Activated T-cell treated with anti-CD3 and anti-CD28 coated beads for 24 hours (primary cell): ENCODE measurements at places on chromosomes 16 and 17.

GRCh38 chr17:72631949-72632684 is 460.4 kb downstream of the SLC39A11 start:
- no peak for DNase-seq

GRCh38 chr16:73067671-73068540 is 20.0 kb upstream of the ZFHX3 start:
- DNase-seq: no peak

- no peak for DNase-seq
Observed at GRCh38 chr16:9527976-9528375, 436.5 kb downstream of the HAPSTR1 start.

DNA sequence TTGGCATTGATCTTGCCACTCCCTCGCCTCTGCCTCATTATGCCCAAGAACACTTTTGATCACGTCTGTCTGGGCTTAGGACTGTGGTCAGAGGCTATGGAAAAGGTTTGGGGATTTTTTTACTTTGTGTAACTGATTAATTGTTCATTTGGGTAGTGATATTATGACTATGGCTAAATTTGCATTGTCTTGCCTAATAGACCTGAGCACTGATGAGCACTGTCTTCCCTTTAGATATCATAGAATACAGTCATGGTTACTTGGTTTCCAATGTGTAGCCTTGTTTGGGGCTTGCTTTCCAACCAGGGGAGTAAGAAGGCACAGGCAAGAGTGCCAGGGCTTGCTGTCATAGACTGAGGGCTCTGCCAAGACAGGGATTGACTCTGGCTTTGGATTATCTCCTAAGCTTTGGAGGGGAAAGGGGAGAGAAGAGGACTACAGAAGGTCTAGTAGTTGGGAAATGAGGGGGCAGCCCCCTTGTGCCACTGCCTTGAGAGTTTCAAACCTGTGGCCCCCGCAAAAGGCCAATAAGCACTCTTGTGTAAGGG is 13.7 kb downstream of the LIMD2 start:
- no peak for DNase-seq

- no peak for DNase-seq
Observed at GRCh38 chr17:56350592-56350991, 197.3 kb downstream of the ANKFN1 start.

DNA sequence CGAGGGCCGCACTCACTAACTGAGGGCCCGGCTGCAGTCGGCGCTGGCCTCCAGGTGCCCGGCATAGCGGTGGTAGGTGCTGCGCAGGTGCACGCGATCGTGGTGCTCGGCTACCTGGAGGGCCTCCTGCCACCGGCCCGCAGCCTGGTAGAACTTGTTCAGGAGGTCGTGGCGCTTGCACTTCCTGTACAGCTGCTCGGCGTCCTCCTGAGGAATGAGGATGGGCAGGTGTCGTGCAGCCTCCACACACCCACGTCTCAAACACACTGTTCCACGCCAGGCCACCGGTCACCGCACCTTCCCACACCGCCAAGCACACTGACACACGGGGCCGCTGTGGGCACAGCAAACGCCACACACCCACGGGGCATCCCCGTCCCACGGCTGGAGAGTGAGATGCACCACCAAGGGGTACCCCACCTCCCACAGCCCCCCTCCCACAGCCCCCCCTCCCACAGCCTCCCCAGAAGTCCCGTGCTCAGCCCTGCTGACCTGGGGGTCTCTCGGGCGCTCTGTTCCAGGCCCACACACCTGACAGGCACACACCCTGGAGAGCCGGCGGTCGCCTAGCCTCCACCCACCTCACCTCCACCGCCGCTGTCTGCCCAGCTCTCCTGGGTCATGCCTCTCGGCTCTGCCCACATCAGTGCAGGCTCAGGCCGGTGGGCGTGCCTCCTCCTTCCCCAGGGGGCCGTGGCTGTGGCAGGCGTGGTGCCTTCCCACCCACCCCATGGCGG is 7.4 kb upstream of the TMEM204 start:
- no peak for DNase-seq

- peak; percentile 40 for DNase-seq
Observed at GRCh38 chr17:60435244-60436167, 13.2 kb downstream of the CHCT1 start.

- no peak for DNase-seq
Observed at GRCh38 chr17:17028059-17028877, 14.0 kb upstream of the MPRIP start.

DNA sequence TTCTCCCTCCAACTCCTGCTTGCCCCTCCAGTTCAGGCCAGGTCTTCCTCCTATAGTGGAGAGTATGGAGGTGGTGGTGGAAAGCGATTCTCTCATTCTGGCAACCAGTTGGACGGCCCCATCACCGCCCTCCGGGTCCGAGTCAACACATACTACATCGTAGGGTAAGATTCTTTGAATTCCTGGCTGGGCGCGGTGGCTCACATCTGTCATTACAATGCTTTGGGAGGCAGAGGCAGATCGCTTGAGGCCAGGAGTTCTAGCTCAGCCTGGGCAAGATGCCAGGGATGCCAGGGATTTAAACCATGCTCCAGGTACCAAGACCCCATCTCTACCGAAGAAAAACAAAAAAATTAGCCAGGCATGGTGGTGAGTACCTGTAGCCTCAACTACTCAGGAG is 1.4 kb downstream of the ZG16 start:
- DNase-seq: no peak

DNA sequence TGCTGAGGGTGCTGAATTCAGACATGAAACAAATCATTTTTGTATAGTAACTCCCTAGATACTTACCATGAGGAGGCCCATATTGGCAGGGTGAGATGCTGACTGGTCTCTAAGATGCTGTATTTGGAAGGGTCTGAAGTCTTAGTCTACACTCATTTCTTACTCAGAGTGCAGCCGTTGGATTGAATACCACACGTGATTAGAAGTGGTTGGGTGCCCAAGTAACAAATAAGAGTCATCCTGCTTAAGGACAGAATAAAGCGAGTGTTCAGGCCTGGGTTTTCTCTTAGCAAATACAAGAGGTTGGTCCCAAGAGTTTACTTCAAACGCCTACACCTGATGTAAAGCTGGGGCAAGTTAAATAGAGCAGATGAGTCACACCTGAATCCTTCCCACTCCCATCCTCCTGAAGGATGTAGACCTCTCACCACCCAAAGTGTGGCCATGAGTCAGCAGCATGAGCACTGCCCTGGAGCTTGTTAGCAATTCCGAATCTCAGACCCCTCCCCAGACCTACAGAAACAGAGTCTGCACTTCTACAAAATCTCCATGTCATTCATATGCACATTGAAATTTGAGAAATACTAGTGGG is 284.6 kb upstream of the CDH5 start:
- no peak for DNase-seq

DNA sequence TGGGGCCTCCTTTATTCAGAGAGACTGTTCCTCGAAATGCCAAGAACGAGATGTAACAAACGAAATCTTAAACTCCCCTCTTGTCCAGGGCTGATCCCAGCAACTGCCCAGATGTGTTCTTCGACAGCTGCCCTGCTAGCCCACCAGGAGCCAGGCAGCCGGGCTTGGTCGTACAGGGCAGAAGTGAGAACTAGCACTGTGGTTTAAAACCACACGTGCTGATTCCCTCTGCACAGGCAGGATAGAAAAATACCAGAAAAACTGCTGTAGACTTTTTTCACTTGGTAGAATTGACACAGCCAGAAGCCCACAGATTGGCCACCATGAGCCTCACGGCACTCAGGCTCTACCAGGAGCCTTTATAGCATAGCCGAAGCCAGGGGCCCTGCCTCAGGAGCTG is 33.1 kb downstream of the PLD6 start:
- no peak for DNase-seq

DNA sequence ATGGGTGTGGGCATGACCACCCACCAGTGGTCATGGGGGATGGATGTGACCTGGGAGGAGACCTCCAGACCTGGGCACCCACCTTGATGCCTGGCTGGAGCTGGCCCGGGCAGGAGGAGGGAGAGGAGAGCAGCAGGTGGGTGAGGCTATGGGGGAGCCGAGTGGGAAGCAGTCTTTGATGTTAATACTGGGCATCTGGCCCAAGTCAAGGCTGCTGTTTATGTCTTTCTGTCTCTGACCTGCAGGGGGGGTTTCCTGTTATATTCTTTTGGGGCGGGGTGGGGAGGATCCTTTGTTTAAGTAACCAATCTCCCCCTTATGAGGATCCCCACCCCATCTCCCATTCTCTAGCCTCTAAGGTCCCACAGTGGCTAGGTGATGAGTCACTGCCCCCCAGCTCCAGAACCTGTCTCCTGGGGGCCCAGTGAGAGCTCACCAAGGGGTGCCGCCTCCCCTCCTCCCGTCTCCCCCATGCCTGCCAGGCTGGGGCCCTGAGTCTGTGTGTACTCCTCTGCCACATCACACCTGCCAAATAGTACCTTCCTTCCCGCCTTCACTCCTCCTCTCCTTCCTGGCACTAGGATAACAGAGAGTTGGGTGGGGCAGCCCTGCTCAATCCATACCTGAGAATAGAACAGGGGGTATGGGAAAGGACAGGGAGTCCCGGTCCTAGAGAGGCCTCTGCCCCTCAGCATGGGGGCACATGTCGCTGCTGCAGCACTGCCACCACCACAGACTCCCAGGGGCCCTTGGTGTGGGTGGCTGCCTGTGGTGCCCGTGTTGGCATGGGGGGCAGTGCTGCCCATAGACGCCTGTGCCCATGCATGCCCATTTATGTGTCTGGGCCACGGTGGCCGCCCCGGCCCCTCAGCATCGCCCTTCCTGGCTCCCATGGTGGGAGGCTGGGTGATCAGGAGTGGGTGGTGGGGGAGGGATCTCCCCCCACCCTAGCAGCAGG is 7.3 kb downstream of the THRA start:
- no peak for DNase-seq

DNA sequence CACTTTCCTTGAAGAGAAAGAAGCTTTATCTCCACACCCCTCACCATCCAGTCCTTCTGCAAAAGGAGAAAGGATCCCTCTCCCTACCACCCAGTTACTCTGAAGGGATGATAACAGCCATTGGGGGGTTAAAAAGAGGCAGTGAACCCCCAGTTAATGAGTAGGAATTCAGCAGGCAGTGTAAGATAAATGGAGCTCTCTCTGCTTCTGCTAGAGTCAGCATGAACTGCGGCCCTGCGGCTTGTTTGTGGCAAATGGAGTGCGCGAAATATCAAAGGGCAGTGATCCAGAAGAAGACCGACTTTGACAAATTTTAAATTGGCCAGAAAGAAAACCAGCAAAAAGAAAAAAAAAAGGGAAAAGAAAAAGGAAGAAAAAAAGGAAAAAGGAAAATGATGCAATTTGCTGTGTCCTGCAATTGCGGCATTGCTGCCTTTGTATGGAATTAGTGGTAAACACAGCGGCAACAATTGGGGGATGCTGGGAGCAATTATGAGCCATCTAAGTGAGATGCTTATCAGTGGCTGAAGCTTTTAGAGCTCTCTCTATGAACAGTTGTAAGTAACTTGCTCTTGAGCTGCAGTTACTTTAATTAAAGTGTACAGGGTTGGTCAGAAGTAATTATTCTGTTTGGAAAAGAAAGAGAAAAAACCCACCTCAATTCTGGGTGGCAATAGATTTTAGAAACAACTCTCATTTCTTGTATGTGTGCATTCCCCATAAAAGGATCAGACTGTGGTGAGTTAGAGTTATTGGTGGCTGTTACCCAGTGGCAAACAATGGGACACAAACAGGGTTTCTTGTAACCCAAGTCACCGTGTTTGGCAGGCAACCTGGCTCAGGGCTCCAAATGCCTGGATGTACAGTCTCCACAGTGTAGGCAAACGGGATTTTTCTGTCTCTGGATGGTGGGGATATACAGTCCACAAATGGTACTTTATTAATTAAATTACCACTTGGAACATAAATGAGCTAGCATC is 161.3 kb downstream of the AATF start:
- no peak for DNase-seq

DNA sequence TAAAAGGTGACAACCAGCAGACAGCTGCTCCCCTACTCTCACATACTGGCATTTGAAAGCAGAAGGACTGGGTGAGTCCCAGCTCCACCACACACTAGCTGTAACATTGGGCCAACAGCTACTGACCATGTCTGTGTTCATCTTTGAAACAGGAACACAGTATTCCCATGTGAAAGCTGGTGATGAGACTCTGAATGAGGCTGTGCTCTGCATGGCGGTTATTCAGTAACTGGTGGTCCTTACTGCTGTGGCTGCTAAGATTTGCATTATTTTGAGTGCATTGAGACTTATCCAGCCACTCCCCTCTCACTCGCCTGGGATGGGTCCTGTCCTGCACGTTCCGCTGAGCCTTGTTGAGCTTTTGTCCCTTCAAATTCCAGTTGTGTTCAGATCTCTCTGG is 342.9 kb downstream of the FOXL1 start:
- DNase-seq: no peak

GRCh38 chr17:31780483-31780882 is 78.6 kb downstream of the COPRS start:
- no peak for DNase-seq

DNA sequence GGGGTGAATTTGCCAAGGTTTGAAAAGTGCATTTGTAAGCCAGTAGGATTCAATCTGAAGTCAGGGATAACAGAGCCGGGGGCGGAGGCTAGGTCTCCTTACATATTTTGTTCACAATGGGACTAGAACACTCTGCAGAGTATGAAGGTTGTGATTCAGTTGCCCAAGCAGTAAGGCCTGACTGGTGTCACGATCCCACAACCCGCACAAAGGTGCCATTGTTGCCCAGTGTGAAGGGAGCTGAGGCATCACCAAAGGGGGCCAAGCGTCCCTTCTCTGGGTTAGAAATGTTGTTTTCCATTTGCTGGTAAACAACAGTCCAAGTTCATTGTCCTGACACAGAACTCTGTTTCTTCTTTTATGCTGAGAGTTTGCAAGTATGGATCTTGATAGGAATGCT is 471.8 kb downstream of the MAF start:
- DNase-seq: no peak

DNA sequence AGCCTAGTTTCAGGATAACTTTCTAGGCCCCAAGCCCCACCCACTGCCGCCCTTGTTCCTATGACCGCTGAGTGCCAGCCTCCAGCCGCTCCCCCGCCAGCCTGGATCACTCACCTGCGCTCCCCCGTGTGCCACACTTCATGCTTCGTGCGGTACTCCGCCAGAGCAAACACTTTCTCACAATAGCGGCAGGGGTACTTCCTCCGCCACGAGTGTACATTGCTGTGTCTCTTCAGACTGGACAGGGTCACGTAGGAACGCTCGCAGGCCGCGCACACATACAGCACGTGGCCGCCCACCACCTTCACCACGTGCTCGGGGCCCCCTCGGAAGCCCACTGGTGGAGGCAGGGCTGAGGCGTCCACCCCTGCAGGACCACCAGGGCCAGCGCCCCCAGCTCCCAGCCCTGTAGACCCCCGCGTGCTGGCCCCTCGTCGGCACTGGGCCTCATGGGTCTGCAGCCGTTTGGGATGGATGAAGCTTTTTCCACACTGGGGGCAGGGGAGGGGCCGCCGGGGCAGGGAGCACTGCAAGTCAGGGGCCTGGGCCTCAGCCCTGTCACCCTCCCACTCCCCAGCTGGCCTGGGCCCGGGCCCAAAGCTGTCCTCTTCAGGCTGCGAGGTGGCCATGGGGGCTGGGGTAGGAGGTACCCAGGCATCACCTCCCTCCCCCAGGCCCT is 13.7 kb downstream of the ZBTB4 start:
- DNase-seq: no peak

- DNase-seq: no peak
Observed at GRCh38 chr17:61584866-61585265, 6.2 kb downstream of the NACA2 start.

GRCh38 chr16:88060524-88061219 is 109.4 kb downstream of the BANP start:
- DNase-seq: no peak

GRCh38 chr17:6831661-6832263 is at the start of gene TEKT1:
TSS of gene TEKT1 (minus strand) at chr17:6831729. CDS start at chr17:6830376, 1,353 bp downstream.
- peak; percentile 58 for DNase-seq

- no peak for DNase-seq
Observed at GRCh38 chr17:27295945-27296344, 2.0 kb downstream of the WSB1 start.
